ENCODE measurements at places on chromosomes 1 and 21.

GRCh38 chr1:23958810-23959460 is 693 bp upstream of the PNRC2 start:
- peak; percentile 57 for DNase-seq

GRCh38 chr1:201791051-201791778 is 37.7 kb upstream of the IPO9 start:
- no peak for DNase-seq

- no peak for DNase-seq
Observed at GRCh38 chr1:87796471-87796901, 467.8 kb downstream of the LMO4 start.

DNA sequence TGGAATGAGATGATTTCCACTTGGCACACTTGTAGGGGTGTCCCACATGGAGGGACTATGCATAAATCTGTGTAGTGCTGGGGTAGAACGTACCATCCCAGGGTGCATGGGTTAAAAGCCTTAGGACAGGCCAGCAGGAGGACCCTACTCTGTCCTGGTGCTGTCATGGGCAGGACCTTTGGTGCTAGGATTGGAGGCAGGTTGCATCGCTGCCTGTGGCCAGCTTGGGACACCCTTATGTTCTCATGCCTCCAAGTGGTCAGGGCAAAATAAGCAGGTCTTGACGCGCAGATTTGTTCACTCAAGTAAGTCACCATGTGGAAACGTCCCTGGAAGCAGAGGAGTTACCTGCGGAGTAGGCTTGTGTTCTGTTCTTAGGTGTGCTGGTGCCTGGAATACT is 49.5 kb upstream of the RAB3GAP2 start:
- no peak for DNase-seq

All from AG09319 (cell line).